ENCODE measurements at places on chromosomes 3 and 15. TPM values are rescaled to one million over a fixed set of nuclear protein-coding genes. Genes with fewer than 3 reads are reported as not detected.

PLSCR5 gene
- not detected for total RNA-seq

GANC gene
- total RNA-seq, result 12.1 TPM

OPA1 gene
- 34.3 TPM for total RNA-seq

MDFIC2 gene
- total RNA-seq, result not detected

THBS1 gene
- total RNA-seq, result 2,289 TPM

FANCD2OS gene
- total RNA-seq, result not detected

LRRN1 gene
- total RNA-seq, result not detected

NR2F2 gene
- 68.8 TPM for total RNA-seq

OXTR gene
- 4.8 TPM for total RNA-seq

CP gene
- not detected for total RNA-seq

CD200R1 gene
- total RNA-seq, result not detected

AADACL2 gene
- total RNA-seq, result not detected

LDHAL6B gene
- total RNA-seq, result not detected

THOC7 gene
- total RNA-seq, result 59.1 TPM

CCDC39 gene
- total RNA-seq, result not detected

LMCD1 gene
- 23.9 TPM for total RNA-seq

CEMIP gene
- 0.53 TPM for total RNA-seq

CEP19 gene
- 3.1 TPM for total RNA-seq

GRM2 gene
- total RNA-seq, result under 0.01 TPM

NR1D2 gene
- 13.0 TPM for total RNA-seq

B4GALT4 gene
- 9.7 TPM for total RNA-seq

IL16 gene
- total RNA-seq, result 1.4 TPM

BBS4 gene
- total RNA-seq, result 34.9 TPM

PYGO1 gene
- total RNA-seq, result 4.7 TPM

IRAK2 gene
- total RNA-seq, result 41.6 TPM

PRRT3 gene
- total RNA-seq, result 3.6 TPM

DISP2 gene
- 3.9 TPM for total RNA-seq

NLGN1 gene
- total RNA-seq, result 3.0 TPM

CHST13 gene
- not detected for total RNA-seq

COPG1 gene
- 219 TPM for total RNA-seq

RBMS3 gene
- total RNA-seq, result 24.0 TPM

SPINK8 gene
- not detected for total RNA-seq

ROPN1 gene
- not detected for total RNA-seq

CHRFAM7A gene
- 1.1 TPM for total RNA-seq

DNAH12 gene
- 0.12 TPM for total RNA-seq
